ENCODE measurements at places on chromosomes 5 and 9.

DNA sequence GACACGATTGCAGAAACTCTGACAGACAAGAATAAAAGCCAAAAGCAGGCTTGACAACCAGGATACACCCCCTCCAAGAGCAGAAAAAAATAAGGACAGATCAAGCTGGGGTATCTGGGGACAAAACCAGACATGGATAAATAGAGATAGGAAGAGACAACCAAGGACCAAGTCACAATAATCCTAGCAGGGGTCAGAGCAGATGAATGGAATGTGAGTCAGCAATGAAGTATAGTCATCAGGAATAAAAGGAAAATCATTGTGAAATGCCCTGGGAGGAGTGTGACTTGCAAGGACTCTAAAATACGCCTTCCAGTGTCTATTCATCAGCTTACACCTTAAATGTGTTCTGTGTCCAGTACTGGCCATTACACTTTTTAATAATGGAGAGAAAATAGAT is 206.8 kb downstream of the CAAP1 start:
- DNase-seq, result no peak

DNA sequence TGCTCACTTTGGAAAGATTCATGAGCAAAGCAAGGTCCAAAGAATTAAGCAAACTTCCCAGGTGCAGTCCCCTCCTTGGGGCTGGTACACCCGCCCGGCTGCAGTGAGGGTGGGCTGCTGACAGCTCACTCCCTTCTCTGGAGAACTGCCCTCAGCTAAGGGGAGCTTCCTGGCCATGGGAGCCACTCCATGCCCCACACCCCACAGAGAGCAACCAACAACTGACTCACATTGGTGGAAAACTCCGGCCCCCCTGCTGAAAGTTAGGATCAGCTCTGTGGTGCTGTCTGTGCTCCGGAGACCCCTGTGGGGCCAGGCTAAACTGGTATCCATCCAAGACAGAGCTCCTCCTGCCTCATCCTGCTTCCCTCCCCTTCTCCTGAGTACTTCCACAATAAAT is 223.0 kb downstream of the GABBR2 start:
- no peak for DNase-seq

GRCh38 chr5:180115326-180116076 is 43.9 kb upstream of the RNF130 start:
- DNase-seq, result no peak

GRCh38 chr9:125700791-125701190 is 6.2 kb downstream of the MAPKAP1 start:
- DNase-seq, result no peak

GRCh38 chr9:15849871-15850270 is 297.0 kb downstream of the CCDC171 start:
- no peak for DNase-seq

GRCh38 chr5:37714756-37715155 is 125.1 kb downstream of the GDNF start:
- DNase-seq, result no peak

GRCh38 chr9:13787234-13787833 is 507.8 kb upstream of the MPDZ start:
- DNase-seq, result no peak
